ENCODE measurements at places on chromosomes 2 and 18.

DNA sequence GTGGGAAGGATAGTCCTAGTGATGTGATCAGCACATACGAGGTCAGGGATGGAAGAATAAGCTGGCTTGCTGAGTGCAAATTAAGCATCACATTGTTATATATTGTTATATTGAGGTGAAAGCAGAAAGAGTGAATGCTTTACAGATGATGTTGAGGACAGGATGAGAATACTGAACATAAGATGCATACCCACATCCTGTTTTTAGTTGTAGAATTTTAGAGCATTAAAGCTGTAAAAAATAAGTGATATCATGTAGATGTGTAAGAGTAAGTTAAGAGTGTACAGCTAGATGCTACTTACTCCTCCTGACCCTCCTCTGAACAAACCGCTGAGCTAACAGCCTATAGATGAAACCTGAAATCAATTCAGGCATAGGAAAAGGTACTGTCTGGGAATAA, 271.0 kb upstream of the KCNJ3 start:
- DNase-seq, result no peak

- DNase-seq, result no peak
Measured at GRCh38 chr18:57754577-57755338, 48.4 kb downstream of the ATP8B1 start.

GRCh38 chr2:12852135-12852534, 135.4 kb downstream of the TRIB2 start:
- DNase-seq, result no peak

GRCh38 chr2:167013227-167013626, 124.9 kb downstream of the XIRP2 start:
- DNase-seq, result no peak

GRCh38 chr18:56402872-56403516, 235.4 kb downstream of the TXNL1 start:
- DNase-seq, result no peak

DNA sequence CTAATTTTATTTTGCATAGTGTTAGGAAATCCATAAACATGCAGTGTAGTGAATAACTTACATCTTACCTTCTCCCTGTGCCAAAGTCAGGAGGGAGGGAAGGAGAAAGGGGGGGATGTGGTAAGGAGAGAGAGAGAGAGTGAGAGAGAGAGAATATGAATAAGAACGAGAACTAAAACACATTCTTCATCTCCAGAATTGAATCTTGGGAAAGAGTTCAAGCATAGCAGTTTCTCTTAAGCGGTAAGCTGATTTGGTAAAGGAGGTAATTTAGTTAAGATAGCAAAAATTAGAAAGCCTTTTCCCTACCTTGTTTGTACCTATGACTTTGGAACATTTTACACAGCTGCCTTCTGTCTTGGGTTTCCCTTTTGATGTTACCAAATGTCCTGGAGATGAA, 15.7 kb downstream of the ERMN start:
- no peak for DNase-seq

GRCh38 chr18:31112804-31113203, 10.6 kb upstream of the DSC2 start:
- DNase-seq, result no peak

All from CD4-positive, alpha-beta T cell treated with Interleukin-15 for 1 hour (primary cell).